ENCODE measurements at places on chromosomes 13 and 19.
A peak's percentile ranks its signal among the peaks of the same experiment; 100 is the strongest.

GRCh38 chr13:40452038-40452666 is 214.3 kb downstream of the FOXO1 start:
- no peak for DNase-seq

- no peak for DNase-seq
Observed at GRCh38 chr19:3345850-3346460, 20.4 kb upstream of the NFIC start.

- DNase-seq = peak; percentile 56
Observed at GRCh38 chr19:35901854-35902661, at the start of gene HCST. TSS of gene HCST (plus strand) at chr19:35902529. CDS start at chr19:35902594, 65 bp downstream.

DNA sequence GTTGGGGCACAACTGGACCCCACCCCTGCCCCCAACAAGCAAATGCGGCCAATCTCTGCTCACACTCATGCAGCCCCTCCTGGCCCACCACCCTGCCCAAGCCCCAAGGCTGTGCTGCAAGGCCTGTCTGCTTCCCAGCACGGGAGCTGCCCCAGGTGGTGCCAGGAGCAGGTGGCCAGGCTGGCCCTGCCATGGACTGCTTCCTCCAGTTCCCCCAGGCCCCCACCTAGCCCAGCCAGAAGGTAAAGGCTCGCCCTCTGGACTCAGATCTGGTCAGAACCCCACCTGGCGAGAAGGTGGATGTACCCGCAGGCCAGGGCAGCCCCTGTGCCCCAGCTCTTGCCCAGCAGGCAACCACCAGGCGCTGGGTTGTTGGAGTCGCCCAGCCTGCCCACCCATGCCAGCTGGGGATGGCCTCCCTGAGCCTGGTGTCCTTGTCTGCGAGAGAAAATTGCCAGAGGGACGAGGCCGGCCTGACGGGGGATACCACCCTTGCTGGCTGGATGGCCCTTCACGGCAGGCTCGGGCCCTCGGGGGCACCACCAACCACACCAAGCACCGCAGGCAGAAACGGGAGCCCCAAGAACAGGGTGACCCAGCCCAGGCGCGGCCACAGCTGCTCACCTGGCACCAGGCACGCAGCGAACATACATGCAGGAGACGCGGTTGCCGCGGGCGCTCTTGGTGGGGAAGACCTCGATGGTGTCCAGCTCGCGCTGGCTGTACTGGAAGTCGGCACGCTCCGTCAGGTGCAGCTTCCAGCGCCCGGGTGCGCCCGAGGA is 4.5 kb downstream of the ABHD17A start:
- DNase-seq = no peak

GRCh38 chr13:42860485-42860884 is 79.1 kb downstream of the FAM216B start:
- no peak for DNase-seq

- no peak for DNase-seq
Observed at GRCh38 chr19:4575267-4576015, 16.0 kb upstream of the SEMA6B start.

DNA sequence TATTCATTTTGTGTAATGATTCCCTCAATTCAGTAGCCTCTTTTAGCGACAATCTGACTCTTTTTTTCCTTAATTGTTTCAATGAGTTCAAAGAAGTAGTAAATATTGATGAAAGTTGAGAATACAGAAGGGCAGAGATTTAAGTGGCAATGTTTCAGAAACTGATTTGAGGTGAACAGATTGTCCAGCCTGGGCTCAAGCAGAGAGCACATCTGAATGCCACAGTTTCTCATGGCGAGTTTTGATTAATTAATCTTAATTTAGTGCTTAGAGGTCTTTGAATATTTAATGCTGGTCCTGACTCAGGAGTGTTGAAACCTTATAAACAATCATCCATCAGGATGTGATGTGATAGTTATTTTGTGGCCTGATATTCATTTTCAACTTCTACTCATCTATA is 890.7 kb upstream of the SLITRK6 start:
- DNase-seq = no peak

- no peak for DNase-seq
Observed at GRCh38 chr13:49304763-49305700, 57.3 kb downstream of the CDADC1 start.

DNA sequence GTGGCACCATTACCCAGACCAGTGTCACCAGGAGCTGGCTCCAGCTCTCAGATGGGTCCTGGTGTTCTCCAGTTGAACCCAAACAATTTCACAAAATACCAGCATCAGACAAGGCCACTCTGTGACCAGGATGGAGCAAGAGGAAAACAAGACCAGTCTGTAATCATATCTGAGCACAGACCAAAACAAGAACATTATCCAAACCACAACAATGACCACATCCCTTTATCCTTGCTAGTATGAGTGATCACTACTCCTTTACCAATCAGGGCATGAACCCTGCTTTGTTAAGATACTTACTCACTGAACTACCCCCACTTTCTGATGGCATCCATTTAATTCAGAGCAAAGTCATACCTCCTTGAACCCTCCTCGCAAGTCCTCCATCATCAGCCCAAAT is 145.9 kb downstream of the NUFIP1 start:
- no peak for DNase-seq

DNA sequence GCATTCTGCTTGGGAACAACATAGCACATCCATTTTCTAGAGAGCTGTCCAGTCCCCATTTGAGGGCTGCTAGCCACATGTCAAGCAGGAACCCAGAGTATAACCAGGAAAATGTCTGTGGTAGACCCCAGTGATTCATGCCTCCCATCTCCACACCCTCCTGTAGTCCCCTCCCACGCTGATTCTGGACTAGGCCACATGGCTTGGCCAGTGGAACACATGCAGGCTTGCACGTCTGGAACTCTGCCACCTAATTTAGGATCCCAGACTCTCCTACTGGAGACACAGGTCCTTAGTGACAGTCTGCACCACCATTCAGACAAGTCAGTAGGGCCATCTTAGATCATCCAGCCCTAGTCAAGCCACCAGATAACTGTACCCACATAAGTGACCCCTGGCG is 149.8 kb downstream of the ZIC5 start:
- no peak for DNase-seq

GRCh38 chr13:112960706-112961105 is 8.3 kb upstream of the MCF2L start:
- no peak for DNase-seq

DNA sequence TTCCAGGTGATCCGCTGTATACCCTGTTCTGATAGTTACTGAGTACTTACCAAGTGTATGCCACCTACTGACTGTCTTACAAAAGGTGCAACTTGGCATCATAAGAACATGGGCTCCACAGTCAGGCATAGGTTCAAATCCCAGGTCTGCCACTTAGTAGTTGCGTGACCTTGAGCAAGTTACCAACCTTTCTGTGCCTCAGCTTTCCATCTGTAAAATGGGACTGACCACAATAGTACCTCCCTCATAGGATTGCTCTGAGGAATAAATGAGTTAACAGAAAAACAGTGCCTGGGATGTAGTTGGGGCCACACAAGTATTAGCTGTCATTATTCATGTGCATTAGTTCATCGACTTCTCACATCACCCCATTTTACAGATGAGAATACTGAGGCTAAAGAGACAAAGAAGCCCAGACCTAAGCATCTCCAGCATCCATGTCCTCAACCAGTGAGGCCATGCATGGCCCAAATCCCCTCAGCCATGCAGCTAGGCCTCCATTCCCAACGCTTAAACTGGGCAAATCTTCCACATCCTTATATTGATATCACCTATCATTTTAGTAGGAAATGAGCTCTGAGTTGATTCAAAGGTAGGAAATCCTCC is 51.3 kb upstream of the UBE2L5 start:
- no peak for DNase-seq

GRCh38 chr13:79999601-80000000 is 341.3 kb downstream of the SPRY2 start:
- no peak for DNase-seq

- DNase-seq = no peak
Observed at GRCh38 chr19:44598880-44599279, 14.5 kb upstream of the IGSF23 start.

GRCh38 chr19:29381353-29382203 is 144.2 kb upstream of the VSTM2B start:
- DNase-seq = no peak

DNA sequence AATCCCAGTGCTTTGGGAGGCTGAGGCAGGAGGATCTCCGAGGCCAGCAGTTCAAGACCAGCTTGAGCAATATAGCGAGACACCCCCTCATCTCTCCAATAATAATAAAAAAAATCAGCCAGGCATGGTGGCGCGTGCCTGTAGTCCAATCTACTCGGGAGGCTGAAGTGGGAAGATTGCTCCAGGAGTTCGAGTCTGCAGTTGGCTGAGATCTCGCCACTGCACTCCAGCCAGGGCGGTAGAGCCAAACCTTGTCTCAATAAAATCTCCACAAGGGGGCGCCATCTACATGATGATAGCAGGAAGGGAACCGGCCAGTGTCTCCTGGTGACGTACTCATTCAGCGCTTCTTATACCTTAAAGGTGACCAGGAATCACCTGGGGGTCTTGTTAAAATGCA is 13.6 kb upstream of the C5AR1 start:
- DNase-seq = peak; percentile 72

- DNase-seq = no peak
Observed at GRCh38 chr19:28840891-28841290, 372.1 kb downstream of the UQCRFS1 start.

GRCh38 chr13:84570831-84571230 is 688.6 kb upstream of the SLITRK1 start:
- DNase-seq = no peak

DNA sequence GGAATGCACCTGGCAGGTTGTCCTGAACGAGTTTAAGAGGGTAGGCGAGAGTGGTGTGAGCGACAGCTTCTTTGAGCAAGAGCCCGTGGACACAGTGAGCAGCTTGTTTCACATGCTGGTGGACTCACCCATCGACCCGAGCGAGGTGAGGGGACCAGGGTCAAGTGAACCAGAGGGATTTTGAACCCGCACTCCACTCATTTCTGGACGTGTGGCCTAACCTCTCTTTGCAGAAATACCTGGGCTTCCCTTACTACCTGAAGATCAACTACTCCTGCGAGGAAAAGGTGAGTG is 1.7 kb downstream of the CATSPERG start:
- no peak for DNase-seq

DNA sequence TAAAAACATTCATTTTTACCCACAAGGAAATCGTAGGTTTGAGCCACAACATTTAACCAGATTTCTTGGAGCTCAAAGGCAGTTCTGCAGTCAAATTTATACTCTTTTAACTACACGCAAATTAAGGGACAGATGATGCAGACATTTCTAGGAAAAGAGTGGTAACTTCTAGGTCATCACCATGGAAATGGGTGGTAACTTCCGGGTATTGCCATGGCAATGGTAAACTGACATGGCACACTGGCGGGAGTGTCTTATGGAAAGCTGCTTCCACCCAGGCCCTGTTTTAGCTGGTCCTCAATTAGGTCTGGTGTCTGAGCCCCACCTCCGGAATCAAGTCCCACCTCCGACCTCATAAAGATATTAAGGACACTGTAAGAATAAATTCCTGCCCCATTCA is 10.4 kb upstream of the LYPD5 start:
- no peak for DNase-seq

GRCh38 chr19:6227156-6227935 is 52.4 kb downstream of the MLLT1 start:
- no peak for DNase-seq

- peak; percentile 12 for DNase-seq
Observed at GRCh38 chr19:48913114-48913889, 13.2 kb downstream of the NUCB1 start.

- DNase-seq = no peak
Observed at GRCh38 chr19:54470991-54471782, 1.9 kb downstream of the CDC42EP5 start.
